Hematopoietic multipotent progenitor cell treated with erythropoietin and hydrocortisone succinate and interleukin-3 and kit ligand, for 6 days (in vitro differentiated cells): ENCODE measurements at places on chromosomes 11 and 22.

DNA sequence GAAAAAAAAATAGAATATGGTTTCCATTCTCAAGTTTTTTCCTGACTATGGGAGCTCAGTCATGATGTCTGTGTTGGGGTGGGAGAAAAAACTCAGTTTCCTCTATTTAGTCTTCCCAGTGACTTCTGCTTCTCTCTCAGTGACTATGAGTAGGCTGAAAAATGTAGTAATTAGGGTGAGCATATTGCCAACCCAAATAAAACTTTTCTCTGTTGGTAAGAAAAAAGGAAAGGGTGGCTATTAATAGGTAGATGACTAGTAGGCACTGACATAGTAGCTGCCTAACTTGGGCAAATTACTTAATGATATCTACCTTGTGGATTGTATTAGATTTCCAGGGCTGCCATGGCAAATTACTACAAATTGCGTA, 34.2 kb upstream of the BIRC3 start:
- no peak for DNase-seq

GRCh38 chr11:100445231-100445735, 241.8 kb upstream of the ARHGAP42 start:
- DNase-seq = no peak

DNA sequence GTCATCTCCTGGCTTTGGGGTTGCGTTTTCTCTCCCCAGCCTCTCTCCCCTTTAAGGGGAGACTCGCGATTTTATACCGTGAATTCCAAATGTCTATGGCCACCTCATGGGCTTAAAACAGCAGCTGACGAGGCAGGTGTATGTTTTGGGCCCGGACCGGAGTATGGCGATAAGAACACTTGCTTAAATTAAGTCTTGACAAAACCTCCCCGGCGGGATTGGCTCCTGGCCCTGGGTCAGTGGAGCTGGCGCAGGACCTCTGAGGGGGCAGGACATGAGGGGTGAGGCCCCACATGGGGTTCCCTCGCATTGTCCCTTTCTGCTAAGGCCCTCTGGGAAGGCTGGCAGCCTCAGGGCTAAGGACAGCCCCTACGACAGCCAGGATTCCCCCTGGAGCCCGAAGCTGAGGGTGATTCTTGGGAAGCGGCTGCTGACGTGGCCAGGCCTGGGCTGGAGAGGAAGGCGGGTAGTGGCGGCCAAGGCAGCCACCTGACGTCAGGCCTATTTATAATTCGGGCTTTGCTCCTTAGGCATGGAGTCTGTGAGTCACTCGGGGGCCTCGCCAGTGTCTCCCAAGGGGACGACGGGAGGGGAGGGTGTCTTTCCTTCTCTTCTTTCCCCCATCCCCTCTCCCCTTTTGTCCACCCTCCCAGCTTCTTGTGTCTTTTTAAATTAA, 12.7 kb downstream of the MYO18B start:
- DNase-seq = no peak

GRCh38 chr22:32473388-32473952, 1.1 kb upstream of the FBXO7 start:
- DNase-seq = peak; percentile 85

GRCh38 chr11:86570020-86570419, 102.4 kb downstream of the ME3 start:
- no peak for DNase-seq

DNA sequence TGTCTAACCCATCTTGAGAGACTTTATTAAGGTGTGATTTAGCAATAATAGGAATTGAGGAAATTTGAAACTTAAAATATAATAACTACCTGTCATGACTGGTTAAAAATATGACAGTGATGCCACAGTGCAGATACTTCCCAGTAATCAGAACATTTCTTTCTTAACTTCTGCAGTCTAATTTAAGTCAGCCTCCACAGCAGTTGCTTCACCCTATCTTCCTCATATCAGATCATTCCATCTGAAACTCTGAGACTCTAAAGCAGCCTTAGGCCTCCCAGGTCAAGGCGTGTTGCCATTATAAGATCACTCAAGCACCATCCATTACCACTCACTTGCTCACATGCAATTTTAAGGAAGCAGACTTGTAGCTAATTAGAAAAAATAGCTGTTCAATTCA, 302.2 kb downstream of the AASDHPPT start:
- no peak for DNase-seq

DNA sequence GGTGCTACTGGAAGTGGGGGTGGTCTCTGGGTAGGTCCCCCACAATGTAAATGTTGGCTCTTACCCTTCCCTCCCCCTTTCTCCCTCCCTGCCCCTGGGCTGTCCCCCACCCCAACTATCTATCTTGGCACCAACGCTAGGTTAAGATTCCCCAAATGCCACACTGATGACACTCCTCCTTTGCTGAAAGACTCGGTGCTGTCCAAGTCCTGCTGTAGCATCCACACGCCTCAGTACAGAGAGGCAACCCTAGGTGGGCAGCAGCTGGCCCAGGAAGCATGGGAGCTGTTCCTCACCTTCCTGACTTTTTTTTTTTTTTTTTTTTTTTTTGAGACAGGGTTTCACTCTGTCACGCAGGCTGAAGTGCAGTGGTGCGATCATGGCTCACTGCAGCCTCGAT, 3.4 kb upstream of the KCTD17 start:
- DNase-seq = no peak
